CD4-positive, alpha-beta memory T cell (primary cell): ENCODE measurements at places on chromosomes 2 and 18. TPM values are rescaled to one million over a fixed set of nuclear protein-coding genes. Genes with fewer than 3 reads are reported as not detected.

Gene AQP12B
- not detected for total RNA-seq

Gene FAHD2B
- 21.2 TPM for total RNA-seq

Gene HOXD8
- total RNA-seq, result not detected

Gene AMER3
- not detected for total RNA-seq

Gene TMEM178A
- not detected for total RNA-seq

Gene UGT1A8
- total RNA-seq, result not detected

Gene CAD
- total RNA-seq, result 49.3 TPM

Gene CHST9
- not detected for total RNA-seq

Gene ACTG2
- total RNA-seq, result not detected

Gene CNGA3
- total RNA-seq, result not detected

Gene PRLH
- not detected for total RNA-seq

Gene SOX11
- not detected for total RNA-seq

Gene RUFY4
- total RNA-seq, result 0.30 TPM

Gene TFCP2L1
- total RNA-seq, result 0.06 TPM

Gene PXDN
- not detected for total RNA-seq
